ENCODE measurements at places on chromosomes 4 and X. TPM values are rescaled to one million over a fixed set of nuclear protein-coding genes. Genes with fewer than 3 reads are reported as not detected.
A peak's percentile ranks its signal among the peaks of the same experiment; 100 is the strongest.

- peak; percentile 70 for DNase-seq
Measured at GRCh38 chr4:111991797-111992196, 153.5 kb upstream of the FAM241A start.

- no peak for DNase-seq
Measured at GRCh38 chr4:24604558-24605214, 20.3 kb upstream of the DHX15 start.

DNA sequence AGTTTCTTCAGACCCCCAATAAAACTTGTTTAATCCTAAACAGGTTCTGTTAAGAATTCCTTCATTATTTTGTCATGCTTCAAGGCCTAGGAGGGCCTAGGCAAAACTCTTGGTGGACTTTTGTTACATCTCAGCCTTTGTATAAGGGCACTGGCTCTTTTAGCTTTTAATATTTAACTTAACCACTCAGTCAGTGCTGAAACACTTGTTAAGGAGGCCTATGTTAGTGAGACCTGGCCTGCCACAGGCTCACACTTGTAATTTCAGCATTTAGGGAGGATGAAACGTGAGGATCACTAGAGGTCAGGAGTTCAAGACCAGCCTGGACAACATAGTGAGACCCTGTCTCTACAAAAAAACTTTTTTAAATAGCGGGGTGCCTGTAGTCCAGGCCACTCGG, 32.7 kb upstream of the PGK1 start:
- DNase-seq: no peak

GRCh38 chr4:8334786-8335460, 65.4 kb downstream of the HTRA3 start:
- no peak for DNase-seq

DNA sequence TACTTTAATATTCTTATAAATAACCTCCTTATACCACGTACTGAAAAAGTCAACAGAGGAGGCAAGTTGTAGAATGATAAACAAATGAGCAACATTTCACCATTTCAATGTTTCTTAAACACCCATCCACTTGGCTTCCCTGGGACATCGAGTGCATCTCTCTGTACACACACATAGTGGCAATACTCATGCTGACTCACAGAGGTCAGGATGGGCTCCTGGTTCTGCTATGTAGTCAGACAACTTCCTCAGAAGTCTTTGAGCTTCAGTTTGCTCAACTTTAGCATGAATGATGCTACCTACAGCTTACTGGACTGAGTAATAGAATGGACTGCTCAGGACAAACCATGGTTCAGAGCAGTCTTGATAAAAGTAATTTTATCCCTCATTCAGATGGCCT, 56.9 kb downstream of the MAD2L1 start:
- peak; percentile 61 for DNase-seq

DNA sequence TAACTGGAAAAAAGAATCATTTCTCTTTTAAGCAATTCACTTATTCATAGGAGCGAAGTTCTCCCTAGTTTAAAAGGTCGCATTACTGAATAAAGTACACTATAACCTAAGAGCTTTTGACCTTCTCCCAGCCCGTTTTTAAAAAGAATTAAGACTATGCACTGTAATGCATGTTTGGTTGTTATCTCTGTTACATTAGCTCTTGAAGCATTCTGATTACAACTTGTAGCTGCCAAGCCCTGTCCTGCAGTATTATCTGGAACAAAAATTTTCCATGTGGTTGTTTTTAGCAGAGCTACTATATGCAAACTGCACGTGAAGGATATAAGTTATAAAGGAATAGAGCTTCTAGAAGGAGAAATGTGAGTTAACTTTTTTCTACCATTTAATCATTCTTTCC, 8.1 kb downstream of the GAB1 start:
- no peak for DNase-seq

- DNase-seq: no peak
Measured at GRCh38 chr4:8218371-8219031, 19.4 kb downstream of the SH3TC1 start.

- DNase-seq: peak; percentile 12
Measured at GRCh38 chr4:119526786-119527550, 101.6 kb downstream of the PDE5A start.

DNA sequence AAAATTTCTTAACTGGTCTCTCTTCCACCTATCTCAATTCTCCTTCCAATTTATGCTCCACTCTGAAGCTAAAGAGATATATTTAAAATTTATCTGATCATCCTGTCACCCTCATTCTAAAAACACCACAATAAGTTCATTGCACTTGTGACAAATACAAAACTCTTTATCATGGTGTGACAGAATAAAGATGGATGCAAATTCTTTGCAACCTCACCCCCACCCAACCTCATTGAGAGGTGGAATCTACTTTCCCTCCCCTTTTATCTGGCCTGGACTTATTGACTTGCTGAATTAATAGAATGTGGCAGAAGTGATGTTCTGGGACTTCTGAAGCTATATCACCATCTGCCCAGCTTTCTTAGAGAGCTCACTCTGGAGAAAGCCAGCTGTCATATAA, 46.5 kb downstream of the IDS start:
- DNase-seq: no peak

DNA sequence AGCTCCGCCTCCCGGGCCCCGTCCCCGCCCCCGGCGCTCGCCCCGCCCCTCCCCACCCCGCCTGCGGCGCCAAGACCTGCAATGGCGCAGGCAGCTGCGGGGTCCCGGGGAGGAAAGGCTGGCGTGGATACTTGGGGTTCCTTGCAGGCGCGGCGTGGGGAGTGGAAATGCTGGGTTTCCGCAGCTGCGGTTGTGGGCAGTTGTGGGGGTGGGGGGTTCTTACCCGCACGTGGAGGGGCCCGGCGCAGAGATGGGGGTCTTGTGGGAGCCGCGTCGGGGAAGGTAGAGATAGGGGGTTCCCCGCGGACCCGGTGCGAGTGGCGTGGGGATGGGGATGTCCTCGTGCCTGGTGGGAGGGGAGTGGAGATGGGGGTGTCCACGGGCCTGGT, 680 bp upstream of the ASMTL start:
- no peak for DNase-seq

- no peak for DNase-seq
Measured at GRCh38 chr4:80492761-80493160, 157.2 kb downstream of the CFAP299 start.

GRCh38 chr4:4206204-4206603, 20.5 kb downstream of the OTOP1 start:
- no peak for DNase-seq

DNA sequence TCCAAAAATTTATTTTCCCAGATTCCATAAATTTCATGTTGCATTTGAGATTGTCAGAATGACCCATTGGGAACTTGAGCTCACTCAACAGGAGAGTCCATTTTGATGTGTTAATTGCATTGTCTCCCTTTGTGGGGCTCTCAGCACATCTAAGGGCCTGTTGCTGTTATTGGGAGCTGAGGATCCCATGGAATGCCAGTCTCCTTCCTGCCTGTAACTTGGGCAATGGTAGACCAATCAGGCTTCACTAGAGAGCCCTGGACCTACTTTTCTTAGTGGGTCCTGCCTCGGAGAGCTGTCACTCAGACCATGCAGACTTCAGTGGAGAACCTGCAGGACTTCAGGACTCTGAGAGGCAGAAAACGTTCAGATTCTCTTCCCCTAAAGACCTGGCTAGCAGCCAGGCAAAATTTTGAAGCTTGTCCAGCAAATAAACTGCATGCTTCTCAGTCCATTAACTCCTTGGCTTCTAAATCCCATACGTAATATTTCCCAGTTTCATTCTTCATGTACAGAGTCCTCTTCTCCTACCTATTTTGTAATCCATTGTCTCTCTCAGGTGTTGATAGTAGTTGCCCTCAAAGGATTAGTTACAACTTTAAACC, 25.1 kb downstream of the OCRL start:
- DNase-seq: no peak

DNA sequence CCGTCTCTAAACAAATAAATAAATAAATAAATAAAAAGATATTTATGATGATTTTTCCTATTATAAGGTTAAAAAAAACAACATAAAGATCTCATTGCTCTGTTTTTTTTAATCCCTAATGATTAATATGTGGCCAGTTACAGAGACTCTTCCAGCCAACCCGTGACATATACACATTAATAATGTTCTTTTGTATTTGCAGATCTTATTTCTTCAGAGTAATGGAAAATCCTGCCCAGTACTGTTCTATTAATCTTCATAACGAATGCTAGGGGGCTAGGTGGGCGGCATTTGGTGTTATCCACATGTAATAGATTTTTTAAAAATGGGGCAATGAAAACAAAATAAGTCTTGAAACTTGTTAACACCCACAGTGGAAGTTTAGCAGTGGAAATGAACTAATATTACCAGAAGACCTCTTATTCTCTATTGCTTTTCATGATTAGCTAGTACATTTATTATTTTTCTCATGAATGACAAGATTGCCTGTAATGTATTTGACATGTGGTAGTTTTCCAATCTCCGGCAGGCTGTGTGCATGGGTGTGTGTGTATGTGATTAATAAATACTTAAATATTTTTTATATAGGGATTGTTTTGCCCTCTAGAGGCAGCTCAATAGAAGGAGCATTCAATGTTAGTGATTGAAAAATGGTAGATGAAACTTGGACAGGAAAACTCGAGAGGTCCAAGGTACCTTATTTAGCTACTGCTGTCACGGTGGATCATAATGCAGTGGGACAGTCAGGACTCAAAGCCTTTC, 457.4 kb downstream of the IL1RAPL1 start:
- DNase-seq: no peak

- DNase-seq: no peak
Measured at GRCh38 chr4:52057196-52057595, 6.1 kb downstream of the SPATA18 start.

GRCh38 chr4:183658362-183659028, 490 bp downstream of the RWDD4 start:
- DNase-seq: no peak

DNA sequence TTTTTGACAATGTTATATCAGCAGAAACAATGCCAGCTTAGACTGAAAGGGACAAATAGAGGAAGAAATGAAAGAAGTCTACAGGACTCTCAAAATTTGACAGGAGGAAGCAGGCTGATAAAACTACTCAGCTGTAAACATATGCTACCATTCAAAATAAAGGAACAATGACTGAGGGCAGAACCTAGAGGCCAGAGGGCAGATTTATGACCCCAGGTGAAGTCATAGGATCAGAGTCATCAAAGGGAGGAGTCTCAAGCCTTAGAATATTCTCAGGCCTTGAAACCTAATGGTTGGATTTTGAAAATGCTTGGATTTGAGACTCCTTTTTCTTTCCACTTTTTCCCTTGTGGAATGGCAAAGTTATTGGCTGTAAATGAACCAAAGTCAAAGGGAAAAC, 17.0 kb upstream of the SYTL5 start:
- DNase-seq: no peak

DNA sequence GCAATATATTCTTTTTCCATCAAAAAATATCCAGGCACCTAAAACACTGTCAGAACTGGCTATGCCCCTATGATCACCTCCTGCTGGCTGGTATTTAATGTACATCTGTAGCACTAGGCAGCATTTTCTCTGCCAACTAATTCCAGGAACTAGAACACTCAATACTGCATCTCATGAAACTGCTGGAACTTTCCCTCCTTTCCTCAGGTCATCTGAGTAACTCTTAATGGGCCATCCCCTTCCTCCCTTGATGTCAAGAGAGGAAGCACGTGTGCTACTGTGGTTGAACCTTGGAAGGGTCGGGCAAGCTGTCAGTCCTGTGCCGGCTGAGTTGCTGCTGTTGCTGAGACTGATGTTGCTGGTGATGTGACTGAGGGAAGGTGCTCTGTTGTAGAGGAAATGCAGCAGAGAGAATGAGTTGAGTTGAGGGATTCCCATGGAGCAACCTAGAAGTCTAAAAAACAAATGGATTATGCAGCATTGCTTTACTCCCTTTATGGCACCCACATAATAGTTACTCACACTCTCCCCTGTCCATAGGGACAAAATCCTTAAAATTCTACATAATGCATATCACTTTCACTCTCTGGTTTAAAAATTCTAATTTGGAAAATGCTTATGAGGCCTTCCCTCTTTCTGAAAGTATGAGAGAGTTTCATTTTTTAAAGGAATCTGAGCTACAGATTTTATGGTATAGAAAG, 39.5 kb downstream of the TMEM165 start:
- peak; percentile 47 for DNase-seq

IL2 gene
- total RNA-seq: not detected

MAGEB10 gene
- total RNA-seq: not detected

CHRDL1 gene
- total RNA-seq: 0.93 TPM

SFRP2 gene
- not detected for total RNA-seq

TRIM60 gene
- not detected for total RNA-seq

GAGE1 gene
- not detected for total RNA-seq

NUP62CL gene
- not detected for total RNA-seq

HTATSF1 gene
- total RNA-seq: 36.5 TPM

FAM156B gene
- 9.7 TPM for total RNA-seq

ZNF732 gene
- not detected for total RNA-seq

MAGEA12 gene
- total RNA-seq: 0.15 TPM

STATH gene
- total RNA-seq: not detected

INPP4B gene
- total RNA-seq: 49.3 TPM

All from HFFc6 (cell line).